ENCODE measurements at places on chromosomes 6 and 20.

- peak; percentile 66 for DNase-seq
Measured at GRCh38 chr20:48769069-48769983, 58.5 kb downstream of the PREX1 start.

GRCh38 chr6:16956361-16956760, 145.5 kb upstream of the STMND1 start:
- DNase-seq: no peak

GRCh38 chr6:44251576-44252524, 4.9 kb downstream of the HSP90AB1 start:
- no peak for DNase-seq

DNA sequence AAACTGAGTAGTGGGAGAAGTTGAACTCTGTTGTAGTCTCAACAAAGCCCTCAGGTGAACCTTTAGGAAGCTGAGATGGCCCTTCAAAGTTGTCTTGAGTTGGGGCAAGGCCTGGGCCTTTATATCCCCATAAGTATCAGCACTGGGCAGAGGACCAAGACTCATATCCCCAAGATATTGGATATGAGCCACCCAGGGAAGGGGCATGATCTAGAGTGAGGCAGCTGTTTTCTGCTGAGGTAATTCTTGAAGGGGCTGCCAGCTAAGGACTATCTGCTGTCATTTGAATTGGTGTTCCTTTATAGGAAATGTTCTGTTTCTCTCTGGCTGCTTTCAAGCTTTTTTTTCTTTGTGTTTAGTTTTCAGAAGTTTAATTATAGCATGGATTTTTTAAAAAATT, 140.7 kb upstream of the FLRT3 start:
- DNase-seq: no peak

GRCh38 chr6:91164105-91164504, 577.2 kb upstream of the MAP3K7 start:
- DNase-seq: no peak

- no peak for DNase-seq
Measured at GRCh38 chr20:58626051-58626450, 25.0 kb upstream of the STX16 start.
